Left kidney (tissue), 8 donors: ENCODE measurements at places on chromosomes 4 and X. TPM values are rescaled to one million over a fixed set of nuclear protein-coding genes. Genes with fewer than 3 reads are reported as not detected.

DNA sequence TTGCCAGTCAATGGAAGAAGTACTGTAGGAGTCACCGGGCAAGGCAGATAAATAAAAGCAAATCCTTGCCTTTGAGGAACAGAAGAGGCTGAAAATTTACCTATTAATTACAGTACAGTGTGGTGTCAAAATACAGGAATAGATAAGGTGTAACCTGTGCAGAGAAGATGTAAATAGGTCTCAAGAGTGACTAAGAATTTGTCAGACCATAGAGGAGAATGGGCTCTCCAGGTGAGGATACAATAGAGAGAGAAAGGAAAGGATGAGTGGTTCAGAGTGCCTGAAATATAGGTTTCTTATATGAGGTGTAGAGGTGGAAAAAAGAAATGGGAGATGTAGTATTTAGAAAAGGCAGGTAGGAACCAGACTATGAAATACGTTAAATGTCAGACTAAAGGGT, 801 bp upstream of the ZC4H2 start:
- no peak for DNase-seq

- DNase-seq, result no peak
Measured at GRCh38 chr4:10606483-10607155, 77.9 kb downstream of the CLNK start.

GRCh38 chr4:2497931-2498330, 29.0 kb downstream of the RNF4 start:
- DNase-seq, result no peak

- peak; percentile 30 for DNase-seq
Measured at GRCh38 chrX:2664502-2664901, 26.6 kb upstream of the CD99 start.

Gene RASL11B
- polyA plus RNA-seq, result 40.5 TPM
